Fibroblast of skin of left quadriceps (primary cell): ENCODE measurements at places on chromosomes 12 and 14.

GRCh38 chr14:29773990-29774389, 153.7 kb downstream of the PRKD1 start:
- DNase-seq, result no peak

DNA sequence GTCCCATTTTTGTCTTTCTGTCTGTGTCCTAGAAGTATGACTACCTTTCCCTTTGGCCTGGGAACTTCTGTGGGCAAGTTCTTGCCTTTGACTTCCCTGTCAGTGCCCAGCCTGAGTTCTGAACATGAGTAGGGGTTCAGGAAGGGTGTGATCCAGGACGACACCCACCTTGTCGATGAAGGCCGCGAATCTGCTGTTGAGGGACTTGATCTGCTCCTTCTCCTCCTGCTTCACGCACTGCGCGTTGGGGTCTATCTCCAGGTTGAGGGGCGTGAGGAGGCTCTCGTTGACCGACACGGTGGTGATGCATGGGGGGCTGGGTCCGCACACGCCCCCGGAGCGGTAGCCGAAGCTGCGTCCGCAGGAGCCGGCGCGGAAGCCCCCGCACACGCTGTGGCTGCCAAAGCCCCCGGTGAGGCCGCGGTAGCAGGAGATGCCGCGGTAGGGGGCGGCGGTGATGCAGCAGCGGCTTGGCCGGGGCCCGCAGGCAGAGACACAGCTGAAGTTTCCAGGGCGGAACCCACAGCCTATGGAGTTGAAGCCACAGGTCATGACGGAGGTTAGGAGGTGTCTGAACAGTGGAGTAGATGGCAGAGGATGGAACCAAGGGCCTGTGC, at the start of gene KRT83:
TSS of gene KRT83 (minus strand) at position 615 of the 617 bp plus-strand sequence. CDS start at position 552, 63 bp downstream.
- DNase-seq, result no peak

DNA sequence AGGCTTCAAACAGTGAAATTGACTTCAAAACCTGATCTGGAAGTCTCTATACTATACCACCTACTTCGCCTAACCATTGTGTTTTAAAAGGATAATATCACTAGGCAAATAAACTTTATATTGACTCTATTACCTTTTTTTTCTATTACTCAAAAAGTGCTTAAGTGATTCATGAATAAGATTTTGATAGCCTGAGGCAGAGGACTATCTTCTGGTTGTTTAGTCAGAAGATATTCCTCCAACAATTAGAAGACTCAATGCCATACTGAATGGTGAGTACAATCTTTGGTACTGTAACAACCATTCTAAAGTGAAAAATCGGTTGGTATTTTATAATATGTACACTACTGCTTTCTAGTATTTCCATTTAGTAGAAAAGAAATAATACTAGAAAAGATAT, 22.8 kb downstream of the SLC6A15 start:
- DNase-seq, result no peak

DNA sequence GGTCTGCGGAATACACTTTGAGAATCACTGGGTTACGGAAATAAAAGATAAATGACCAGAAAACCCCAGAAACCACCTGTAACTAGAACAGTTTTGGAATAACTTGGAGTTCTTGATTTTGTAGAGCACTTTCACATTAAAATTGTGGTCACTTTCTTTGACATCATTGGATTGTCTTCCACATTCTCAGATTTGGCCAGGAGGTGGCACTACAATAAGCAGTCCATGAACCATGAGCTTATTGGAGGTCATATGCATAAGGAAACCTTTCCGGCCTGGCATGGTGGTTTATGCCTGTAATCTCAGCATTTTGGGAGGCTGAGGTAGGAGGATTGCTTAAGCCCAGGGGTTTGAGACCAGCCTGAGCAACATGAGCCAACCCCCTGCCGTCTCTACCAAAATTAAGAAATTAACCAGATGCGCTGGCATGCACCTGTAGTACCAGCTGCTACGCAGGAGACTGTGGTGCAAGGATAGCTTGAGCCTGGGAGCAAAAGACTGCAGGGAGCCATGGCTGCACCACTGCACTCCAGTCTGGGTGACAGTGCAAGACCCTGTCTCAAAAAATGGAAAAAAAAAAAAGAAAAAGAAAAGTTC, 107.7 kb upstream of the CAND1 start:
- peak; percentile 11 for DNase-seq

DNA sequence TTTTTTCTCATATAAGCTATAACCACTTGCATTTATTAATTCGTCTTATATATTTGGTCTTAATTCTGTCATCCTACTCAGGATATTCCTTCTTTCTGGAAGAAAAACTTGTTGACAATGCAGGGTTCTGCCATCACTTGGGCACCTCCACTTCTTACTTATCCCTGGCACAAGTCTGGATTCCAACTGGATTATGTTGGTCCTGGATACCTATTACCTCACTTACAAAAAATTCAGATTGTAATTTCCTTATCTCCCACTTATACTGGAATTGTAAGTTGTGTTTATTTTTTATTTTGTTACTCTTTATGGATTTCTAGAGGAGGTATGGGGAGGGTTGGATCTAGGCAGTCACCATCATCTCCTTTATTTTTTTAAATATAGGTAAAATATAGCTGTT, 36.7 kb downstream of the LRRIQ1 start:
- DNase-seq, result no peak

- DNase-seq, result no peak
Measured at GRCh38 chr12:4118017-4118510, 155.5 kb upstream of the CCND2 start.

DNA sequence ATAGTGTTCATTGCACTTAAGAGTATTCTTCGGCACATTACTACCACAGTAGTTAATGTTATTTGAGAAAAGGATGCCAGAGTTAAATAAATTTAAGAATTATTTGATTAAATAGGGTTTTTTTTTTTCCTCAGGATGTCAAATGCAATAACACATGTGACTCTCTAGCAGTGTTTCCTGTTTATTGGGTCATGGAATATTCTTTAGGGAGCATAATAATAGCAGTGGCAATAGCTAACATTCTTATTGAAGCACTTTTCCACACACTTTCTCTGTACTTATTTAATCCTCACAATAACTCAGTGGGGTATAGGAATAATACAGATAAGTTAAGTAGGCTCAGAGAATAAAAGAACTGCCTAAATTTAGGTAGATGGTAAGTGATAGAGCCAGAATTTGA, 44.3 kb downstream of the SCYL2 start:
- no peak for DNase-seq

- DNase-seq, result no peak
Measured at GRCh38 chr12:109879351-109880042, 844 bp downstream of the GLTP start.

- no peak for DNase-seq
Measured at GRCh38 chr14:104855532-104856090, 9.5 kb upstream of the CEP170B start.

DNA sequence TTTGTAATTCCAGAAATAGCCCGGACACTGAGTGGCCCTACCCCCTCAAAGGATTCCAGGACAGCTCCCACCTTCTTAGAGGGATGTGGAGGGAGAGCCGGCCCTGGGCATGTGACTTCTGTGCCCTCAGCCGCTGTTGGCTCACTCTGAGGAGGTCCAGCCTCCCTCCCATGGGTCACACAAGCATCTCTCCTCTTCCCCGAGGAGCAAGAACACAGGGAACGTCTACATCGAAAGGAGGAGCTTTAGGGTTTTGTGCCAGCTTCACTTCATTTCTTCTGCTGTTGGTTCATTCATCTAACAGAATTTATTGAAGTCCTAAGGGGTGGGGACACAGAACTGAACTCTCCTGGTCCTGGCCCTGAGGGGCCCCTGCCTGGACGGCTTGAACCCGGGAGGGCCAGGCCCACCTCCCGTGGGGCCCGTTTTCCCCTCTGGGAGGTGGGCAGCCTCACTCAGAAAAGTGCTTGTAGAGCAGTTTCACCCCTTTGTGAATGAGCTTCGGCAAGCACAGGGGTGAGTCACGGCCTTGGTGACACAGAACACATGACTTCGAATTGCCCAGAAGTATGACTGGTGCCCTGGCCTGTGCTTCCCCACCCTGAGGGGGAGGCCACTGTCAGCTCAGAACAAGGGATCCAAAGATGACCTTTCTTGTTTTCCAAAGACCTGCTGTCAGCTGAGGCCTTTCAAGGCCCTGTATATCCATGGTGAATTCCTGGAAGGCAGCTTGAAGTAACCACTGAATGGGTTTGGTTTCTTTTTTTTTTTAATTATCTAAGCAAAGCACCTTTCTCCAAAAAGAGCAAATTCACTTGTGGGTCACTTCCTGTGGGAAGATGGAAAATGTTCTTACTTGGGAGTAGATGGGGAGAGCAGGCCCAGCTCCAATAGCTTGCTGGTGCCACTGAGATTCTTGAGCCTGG, 39.2 kb downstream of the NFKBIA start:
- no peak for DNase-seq

DNA sequence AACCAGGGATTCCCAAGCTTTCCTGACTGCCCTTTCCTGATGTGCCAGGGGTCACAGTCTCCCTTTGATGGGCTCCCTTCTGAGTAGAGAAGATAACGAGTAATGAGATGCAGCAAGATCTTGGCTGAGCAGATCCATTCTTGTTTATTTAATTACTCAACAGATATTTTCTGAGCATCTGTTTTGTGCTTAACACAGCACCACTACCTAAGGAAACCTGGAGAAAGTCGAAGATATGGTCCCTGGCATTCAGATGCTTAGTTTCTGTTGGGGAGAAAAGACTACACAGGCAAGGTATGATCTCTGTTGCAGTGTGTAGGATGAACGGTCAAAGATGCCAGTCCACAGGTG, 3.9 kb downstream of the AJUBA start:
- no peak for DNase-seq

GRCh38 chr12:99712281-99712680, 64.7 kb downstream of the GARIN6 start:
- DNase-seq, result no peak

- DNase-seq, result no peak
Measured at GRCh38 chr14:78705989-78706388, 535.8 kb downstream of the NRXN3 start.

DNA sequence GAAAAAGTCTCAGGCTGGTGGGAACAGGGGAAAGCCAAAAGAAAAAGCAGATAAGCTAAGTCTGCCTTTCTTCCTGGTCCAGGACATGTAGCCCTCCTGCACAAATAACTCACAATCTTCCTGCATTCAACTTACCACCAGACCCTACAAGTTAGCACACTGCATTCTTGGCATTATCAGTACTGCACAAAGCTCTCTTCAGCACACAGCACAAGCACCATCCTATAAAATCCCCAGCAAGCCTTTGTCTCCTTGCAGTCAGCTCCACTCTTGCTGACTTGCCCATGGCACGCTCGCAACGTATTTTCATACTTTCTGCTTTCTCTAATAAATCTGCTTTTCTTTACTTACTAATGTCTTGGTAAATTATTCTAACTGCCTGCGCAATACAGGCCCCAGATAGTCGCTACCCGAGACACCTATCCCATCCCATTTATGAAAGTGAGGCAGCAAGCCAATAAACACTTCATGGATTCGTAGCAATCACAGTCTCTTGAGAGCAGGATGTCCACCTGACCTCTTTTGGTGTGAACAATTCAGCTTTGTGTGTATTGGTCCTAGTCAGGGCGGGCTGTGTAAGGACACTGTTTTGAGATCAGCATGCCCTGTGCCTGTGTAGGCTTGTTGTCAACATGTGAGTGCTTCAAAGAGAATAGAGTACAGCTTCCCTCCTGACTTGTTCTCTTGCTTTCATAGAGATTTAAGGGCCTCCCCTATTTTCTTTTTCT, 49.0 kb downstream of the TMEM117 start:
- no peak for DNase-seq

DNA sequence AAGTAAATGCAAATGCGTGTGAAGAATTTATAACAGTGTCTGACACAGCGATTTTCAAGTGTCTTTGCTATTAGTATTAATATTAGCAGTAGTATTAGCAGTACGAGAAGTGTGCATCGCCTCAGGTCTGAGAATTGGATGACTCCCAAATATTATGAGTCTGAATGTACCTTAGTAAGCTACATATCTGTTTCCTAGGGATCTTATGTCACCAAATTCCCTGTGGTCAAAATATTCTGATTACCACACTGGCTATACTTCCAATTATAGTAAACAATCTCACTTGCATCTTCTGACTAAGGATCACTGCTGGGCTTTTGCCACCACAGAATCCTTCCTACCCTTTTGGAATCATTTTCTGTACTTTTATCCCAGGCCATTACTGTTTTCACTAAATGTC, 396.0 kb upstream of the MIS18BP1 start:
- DNase-seq, result no peak
